ENCODE measurements at places on chromosomes 6 and 20. TPM values are rescaled to one million over a fixed set of nuclear protein-coding genes. Genes with fewer than 3 reads are reported as not detected.

TINAG gene
- polyA plus RNA-seq: 23.7 TPM

GRCh38 chr20:36519944-36520343 is 21.4 kb upstream of the MYL9 start:
- peaks cover 49% of the 10 kb centered on the region for H3K36me3 ChIP-seq
- no peak for DNase-seq
- no peak overlapping the region for H3K27ac ChIP-seq

DNA sequence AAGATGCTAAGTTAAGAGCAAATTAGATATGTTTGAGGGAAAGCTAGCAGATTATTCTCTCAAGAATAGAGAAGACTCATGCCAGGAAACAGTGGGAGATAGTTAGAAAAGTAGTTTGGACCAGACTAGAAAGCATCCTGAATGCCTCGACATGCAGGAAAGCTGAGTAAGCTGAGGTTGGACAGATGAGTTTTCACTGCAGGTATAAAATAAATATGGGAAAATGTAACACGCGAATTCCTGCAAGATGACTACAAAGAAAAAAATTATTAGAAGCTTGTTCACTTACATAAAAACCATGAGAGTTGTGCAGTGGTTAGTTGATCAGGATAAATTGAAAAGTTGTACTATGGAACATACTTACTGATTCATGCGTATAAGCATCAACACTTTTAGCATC is 484.2 kb upstream of the MANEA start:
- no peak overlapping the region for H3K4me3 ChIP-seq
- H3K36me3 ChIP-seq: no peaks in the 10 kb centered on the region
- no peak overlapping the region for H3K27ac ChIP-seq
- no peaks in the 10 kb centered on the region for H3K4me1 ChIP-seq
- no peaks in the 10 kb centered on the region for H3K27me3 ChIP-seq

GRCh38 chr20:8166730-8167129 is 34.7 kb downstream of the PLCB1 start:
- no peak overlapping the region for H3K4me3 ChIP-seq
- H3K27ac ChIP-seq: no peak overlapping the region
- DNase-seq: no peak
- H3K27me3 ChIP-seq: no peaks in the 10 kb centered on the region

DNA sequence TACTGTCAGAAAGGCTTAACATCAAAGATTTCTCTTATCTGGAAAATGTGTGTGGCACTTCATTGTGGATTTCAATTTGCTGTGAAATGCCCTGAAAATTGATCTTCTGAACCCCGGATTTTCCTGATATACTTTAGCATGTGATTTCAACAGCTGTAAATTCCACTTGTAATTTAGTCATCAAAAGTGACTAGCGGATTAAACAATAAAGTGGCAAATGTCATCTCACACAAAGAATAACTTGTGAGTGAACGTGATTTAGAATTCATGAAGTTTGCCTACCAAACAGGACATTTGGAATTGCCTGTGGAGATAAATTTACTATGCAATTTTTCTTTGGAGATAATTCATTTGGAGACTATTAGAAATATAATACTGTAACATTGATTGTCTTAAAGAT is 601.6 kb downstream of the COL12A1 start:
- DNase-seq: no peak
- no peak overlapping the region for H3K4me3 ChIP-seq
- H3K4me1 ChIP-seq: no peaks in the 10 kb centered on the region
- H3K27ac ChIP-seq: no peak overlapping the region
- no peaks in the 10 kb centered on the region for H3K27me3 ChIP-seq

DNA sequence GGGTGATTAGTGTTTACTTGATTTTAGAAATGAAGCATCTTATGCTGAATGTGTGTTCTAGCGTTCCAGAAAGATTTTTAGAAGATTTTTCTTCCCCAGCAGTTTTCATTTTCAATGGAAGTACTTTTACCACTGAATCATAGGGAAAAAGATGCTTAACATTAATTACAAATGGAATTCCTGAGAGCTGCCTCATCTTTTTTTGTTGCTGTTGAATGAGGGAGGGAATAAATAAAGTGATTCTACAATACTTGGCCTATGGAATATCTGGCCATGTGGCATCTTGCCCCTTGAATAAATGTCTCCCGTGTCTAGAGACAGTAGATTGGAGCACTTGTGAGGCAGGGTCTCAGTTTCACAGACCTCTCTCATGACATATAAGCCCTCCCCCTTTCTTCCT is 44.1 kb upstream of the SLC22A1 start:
- H3K27ac ChIP-seq: no peak overlapping the region
- H3K4me3 ChIP-seq: no peak overlapping the region
- H3K36me3 ChIP-seq: peaks cover 89% of the 10 kb centered on the region
- no peaks in the 10 kb centered on the region for H3K4me1 ChIP-seq
- no peak for DNase-seq

GRCh38 chr6:157405986-157406385 is 25.0 kb downstream of the ZDHHC14 start:
- no peaks in the 10 kb centered on the region for H3K4me1 ChIP-seq
- H3K27ac ChIP-seq: no peak overlapping the region
- no peaks in the 10 kb centered on the region for H3K27me3 ChIP-seq
- H3K36me3 ChIP-seq: peaks cover 5% of the 10 kb centered on the region
- DNase-seq: no peak
- H3K4me3 ChIP-seq: no peak overlapping the region

GRCh38 chr20:30921286-30922071 is 336.0 kb upstream of the DEFB115 start:
- DNase-seq: no peak
- no peak overlapping the region for H3K27ac ChIP-seq
- H3K36me3 ChIP-seq: no peaks in the 10 kb centered on the region
- H3K27me3 ChIP-seq: no peaks in the 10 kb centered on the region
- H3K4me3 ChIP-seq: no peak overlapping the region

SMIM26 gene
- polyA plus RNA-seq: 105 TPM

DNA sequence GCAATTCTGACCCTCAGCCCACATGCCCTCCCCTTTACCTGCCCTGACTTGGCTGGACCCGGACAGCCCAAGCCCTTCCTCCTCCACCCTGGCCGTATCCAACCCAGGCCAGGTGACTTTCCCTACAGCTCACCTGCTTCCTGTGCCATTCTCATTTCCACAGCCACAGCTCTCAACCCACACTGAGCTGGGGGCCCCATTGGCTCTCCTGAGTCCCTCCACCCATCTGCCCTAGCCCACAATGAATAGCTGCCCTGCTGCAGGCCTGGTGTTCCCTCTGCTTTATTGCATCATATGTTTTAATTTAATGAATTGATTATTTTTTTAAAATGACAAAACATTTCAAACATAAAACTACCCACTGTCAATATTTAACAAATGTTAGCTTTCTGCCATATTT is 118.5 kb upstream of the BACH2 start:
- no peak overlapping the region for H3K27ac ChIP-seq
- no peak overlapping the region for H3K4me3 ChIP-seq
- no peak for DNase-seq
- H3K36me3 ChIP-seq: no peaks in the 10 kb centered on the region
- no peaks in the 10 kb centered on the region for H3K4me1 ChIP-seq

DNA sequence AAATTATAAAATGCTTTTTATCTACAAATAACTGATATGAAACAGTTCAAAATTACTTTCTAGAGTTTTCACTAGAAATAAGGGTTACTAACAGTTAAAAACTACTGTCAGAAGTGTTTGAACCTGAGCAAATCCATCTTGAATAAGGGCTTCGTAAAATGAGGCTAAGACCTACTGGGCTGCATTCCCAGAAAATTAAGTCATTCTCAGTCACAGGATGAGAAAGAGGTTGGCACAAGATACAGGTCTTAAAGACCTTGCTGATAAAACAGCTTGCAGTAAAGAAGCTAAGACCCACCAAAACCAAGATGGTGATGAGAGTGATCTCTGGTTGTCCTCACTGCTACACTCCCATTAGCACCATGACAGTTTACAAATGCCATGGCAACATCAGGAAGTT is 93.7 kb downstream of the PLG start:
- H3K36me3 ChIP-seq: no peaks in the 10 kb centered on the region
- no peaks in the 10 kb centered on the region for H3K4me1 ChIP-seq
- H3K27ac ChIP-seq: no peak overlapping the region
- no peak for DNase-seq
- H3K4me3 ChIP-seq: no peak overlapping the region

PHF20 gene
- polyA plus RNA-seq: 23.6 TPM

DNA sequence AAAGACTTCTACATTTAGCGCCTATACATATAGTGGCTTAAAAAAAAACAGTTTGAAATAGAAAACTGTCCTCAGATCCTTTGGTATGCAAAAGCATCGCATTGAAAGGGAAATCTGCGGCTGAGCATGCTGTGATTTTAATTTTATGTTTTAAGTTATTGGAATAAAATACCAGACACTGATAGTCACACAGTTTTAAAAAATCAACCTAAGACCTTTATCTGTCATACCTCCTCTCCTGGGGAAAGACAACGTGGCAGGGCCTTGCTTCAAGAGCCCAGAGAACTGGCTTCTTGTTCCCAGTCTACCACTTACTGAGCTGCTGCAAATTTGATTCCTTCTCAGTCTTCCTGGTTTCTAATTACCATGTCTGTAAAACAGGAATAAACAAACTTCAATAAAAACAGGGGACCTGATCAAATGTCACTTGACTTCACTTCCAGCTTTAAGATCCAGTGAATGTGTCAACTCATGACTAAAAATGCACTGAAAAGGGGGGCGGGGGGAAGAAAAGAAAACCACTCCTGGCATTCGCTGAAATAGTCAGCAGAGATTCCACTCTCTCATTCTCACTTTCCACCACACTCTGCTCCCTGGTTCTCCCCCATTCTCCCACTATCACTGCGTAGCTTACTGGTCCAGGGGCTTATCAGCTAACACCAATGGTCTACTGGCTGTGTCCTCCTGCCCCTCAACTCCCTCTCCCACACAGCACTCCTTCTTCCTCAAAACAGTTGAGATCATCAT is 494.7 kb upstream of the MARCKS start:
- H3K27me3 ChIP-seq: no peaks in the 10 kb centered on the region
- peaks cover 5% of the 10 kb centered on the region for H3K4me1 ChIP-seq
- no peak overlapping the region for H3K4me3 ChIP-seq
- no peak overlapping the region for H3K27ac ChIP-seq
- DNase-seq: no peak
- H3K36me3 ChIP-seq: no peaks in the 10 kb centered on the region

CTAGE9 gene
- polyA plus RNA-seq: 0.73 TPM

DNA sequence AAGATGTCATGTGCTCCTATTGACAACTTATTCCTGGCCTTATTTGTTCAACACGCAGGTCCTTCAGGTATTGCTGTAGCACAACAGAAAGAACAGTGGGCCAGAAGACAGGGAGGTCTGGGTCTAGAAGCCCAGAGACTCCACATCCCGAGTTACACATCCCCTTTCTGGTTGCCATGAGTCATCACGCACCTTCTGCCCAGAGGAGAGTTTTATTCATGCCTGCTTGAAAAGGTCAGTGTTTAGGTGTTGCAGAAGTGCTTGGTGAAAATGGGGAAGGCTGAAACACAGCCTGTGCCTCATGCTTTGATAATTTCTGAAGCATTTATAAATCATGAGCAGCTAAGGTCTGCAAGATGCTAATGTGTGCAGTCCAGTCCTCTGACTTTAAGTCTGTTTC is 256.4 kb downstream of the GMPR start:
- H3K4me3 ChIP-seq: no peak overlapping the region
- H3K27me3 ChIP-seq: no peaks in the 10 kb centered on the region
- peaks cover 3% of the 10 kb centered on the region for H3K4me1 ChIP-seq
- H3K36me3 ChIP-seq: no peaks in the 10 kb centered on the region
- no peak for DNase-seq
- H3K27ac ChIP-seq: no peak overlapping the region

GRCh38 chr20:51758978-51759544 is 9.1 kb downstream of the ATP9A start:
- DNase-seq: no peak
- peak overlapping the region; percentile 80 for H3K27ac ChIP-seq
- H3K36me3 ChIP-seq: no peaks in the 10 kb centered on the region
- peaks cover 28% of the 10 kb centered on the region for H3K4me1 ChIP-seq

COL9A3 gene
- polyA plus RNA-seq: 14.1 TPM

DNA sequence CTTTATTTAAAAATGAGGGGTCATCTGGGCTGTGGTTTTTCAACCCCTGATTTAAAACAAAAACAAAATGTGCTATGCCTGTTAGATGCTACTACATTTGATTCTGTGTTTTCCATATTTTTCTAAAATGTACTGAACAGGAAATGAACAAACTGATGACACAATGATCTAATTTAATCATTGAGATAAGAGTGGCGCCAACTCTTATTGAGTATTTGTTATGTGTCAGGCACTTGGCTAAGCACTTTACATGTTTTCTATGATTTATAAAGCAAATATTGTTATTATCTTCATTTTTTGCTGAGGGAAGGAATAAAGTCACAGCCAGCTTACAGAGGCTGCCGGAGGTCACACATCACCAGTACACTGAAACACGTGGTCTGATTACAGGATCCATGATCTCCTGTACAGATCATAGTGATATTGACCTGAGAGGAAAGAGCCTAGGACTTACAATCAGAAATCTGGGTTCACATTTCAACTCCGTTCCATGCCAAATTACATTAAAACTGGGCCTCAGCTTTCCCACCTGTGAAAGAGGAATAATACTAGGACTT is 166.7 kb downstream of the ESR1 start:
- no peak for DNase-seq
- H3K27me3 ChIP-seq: no peaks in the 10 kb centered on the region
- H3K4me1 ChIP-seq: no peaks in the 10 kb centered on the region
- H3K36me3 ChIP-seq: no peaks in the 10 kb centered on the region
- no peak overlapping the region for H3K4me3 ChIP-seq

DNA sequence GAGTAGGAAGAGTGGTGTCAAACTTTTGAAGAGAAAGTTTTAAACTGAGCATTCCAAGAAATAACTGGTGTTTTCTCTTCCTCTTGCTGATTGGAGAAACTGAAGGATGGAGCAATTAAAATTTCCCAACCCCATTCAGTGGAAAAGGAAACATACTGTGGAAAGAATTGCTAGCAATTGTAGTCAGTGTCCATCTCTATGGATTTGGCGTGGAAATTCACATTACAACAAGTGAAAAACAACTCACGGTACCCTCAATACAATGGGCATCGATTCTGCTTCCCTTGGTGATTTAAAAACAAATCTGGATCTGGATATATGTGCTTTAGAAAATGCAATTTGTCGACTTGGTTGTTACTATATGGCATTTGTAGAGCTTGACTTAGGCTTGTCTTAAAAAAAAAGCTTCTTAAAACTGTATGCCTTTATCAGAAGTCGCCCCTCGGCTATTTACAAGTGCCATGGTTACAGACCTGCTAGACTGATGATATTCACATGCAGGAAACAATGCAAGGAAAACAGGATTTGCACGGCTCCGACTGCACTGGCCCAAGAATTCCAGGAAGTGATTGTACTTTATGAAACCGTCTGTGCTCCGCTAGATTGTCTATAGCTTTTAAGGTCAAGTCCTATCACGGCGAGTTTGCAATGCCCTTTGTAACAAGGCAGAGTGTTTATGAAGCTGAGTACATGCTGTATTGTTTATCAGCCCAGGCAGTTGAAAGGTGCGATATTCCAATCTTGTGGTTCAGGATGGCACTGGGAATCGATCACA is 131.7 kb upstream of the PHACTR1 start:
- H3K27ac ChIP-seq: peak overlapping the region; percentile 37
- H3K4me1 ChIP-seq: peaks cover 20% of the 10 kb centered on the region
- no peaks in the 10 kb centered on the region for H3K27me3 ChIP-seq
- H3K4me3 ChIP-seq: no peak overlapping the region

- no peak for DNase-seq
- no peaks in the 10 kb centered on the region for H3K36me3 ChIP-seq
- no peak overlapping the region for H3K4me3 ChIP-seq
- no peak overlapping the region for H3K27ac ChIP-seq
- no peaks in the 10 kb centered on the region for H3K4me1 ChIP-seq
Observed at GRCh38 chr6:140871911-140872310, 1260.8 kb upstream of the GJE1 start.

Data from large intestine (tissue), 12 donors.